H7 (cell line): ENCODE measurements at places on chromosomes 6 and 20. TPM values are rescaled to one million over a fixed set of nuclear protein-coding genes. Genes with fewer than 3 reads are reported as not detected.

DNA sequence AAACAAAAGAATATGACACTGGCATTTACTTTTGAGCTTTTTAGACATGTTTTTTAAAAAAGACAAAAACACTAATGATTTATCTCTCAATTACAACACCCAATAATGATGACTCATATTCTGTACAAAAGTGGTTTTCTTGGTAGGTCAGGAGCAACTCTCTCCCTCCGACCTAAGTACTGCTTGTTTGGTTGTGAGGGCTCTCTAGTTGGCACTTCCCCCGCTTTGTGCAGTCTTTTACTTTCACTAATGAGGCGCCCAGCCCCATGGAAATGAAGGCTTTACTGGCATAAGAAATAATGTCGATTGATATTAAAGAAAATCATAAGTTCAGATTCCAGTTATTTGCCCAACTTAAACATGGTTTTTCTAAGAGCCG, 1.3 kb downstream of the KPNA5 start:
- peak; percentile 22 for DNase-seq

DNA sequence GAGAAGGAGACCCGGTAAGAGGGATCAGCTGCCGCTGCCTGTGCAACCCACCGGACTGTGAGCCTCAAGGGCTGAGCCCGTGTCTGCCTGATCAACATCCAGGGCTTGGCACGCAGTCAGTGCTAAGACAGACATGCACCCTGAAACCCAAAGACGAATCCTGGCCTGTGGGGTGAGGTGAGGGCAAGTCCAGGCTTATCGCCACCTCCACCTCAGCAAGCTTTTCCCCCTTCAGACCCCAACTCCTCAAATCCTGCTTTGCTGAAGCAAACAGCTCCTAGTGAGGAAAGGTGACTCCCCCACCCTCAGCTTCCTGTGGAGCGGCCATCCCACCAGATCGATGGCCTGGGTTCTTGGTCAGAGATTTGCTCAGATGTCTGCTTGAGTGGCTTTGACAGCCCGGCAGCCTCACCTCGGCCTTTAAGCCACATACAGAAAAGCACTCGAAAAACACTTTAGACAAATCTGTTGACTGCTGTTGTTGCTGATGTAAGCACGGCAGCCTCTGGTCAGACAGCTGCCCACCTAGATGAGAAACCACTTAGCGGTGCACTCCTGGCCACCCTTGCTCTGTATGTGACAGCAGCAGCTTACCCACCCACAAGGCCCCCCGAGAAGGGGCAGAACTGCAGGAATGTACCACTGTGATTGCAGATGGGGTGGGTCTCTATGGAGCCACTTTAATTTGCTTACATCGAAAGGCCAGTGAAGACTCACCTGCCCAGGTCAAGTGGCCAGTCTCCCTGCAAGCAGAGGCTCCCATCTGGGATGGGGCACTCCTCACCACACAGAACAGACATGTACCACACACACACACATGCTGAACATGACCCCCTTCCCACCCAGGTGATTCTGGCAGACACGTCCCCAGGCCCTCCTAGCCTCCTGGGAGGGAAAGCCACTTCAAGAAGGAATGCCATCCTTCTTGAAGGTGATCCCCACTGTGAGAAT, 14.8 kb downstream of the MTCH1 start:
- DNase-seq: no peak

GRCh38 chr20:1776681-1777475, 118.3 kb upstream of the SIRPA start:
- DNase-seq: peak; percentile 84

DNA sequence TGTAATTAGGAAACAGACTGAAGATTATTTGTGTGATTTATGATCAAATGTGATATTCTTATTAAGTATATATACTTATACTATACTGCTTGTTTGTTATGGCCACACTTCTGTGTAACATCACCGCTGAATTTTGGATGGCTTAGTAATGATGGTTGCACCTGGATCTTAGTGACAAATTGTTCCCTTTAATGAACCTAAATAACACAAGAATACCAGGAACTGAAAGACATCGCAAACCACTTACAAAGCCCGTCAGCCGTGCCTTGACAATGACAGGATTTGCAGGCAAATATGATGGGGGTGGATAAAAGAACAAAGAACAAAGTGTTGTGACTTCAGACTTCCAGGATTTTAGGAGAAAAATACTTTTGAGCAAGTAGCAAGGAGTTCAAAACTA, 67.1 kb downstream of the LAMP5 start:
- DNase-seq: no peak

GRCh38 chr6:168195712-168196111, 116.7 kb upstream of the FRMD1 start:
- DNase-seq: no peak

GRCh38 chr6:40477246-40478126, 109.7 kb downstream of the LRFN2 start:
- DNase-seq: peak; percentile 66

GRCh38 chr6:167474725-167475124, 149.8 kb downstream of the TTLL2 start:
- no peak for DNase-seq

WDR27 gene
- total RNA-seq: 45.4 and 64.0 TPM in 2 replicates
